Activated CD4-positive, CD25-positive, alpha-beta regulatory T cell treated with anti-CD3 and anti-CD28 coated beads, Interleukin-2, amount 50 U/mL, for 16 hours (primary cell): ENCODE measurements at places on chromosomes 1 and 21.

DNA sequence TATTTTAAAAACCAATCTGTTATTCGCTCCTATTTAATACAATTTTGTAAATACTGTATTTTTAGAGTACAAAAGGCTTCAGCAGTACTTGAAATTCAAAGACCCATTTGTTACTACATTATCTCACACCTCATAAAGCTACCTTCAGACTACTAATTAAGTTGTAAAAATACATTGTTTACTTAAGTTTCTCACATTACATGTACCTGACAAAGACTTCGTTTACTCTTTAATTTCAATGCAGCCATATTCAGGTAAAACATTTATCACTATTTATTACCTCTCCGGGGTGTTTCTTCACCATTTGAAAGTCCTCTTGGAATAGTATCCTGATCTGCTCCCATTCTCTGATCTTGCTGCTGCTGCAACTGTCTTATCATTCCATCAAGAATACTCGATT is 55.2 kb downstream of the BRWD1 start:
- no peak for DNase-seq

DNA sequence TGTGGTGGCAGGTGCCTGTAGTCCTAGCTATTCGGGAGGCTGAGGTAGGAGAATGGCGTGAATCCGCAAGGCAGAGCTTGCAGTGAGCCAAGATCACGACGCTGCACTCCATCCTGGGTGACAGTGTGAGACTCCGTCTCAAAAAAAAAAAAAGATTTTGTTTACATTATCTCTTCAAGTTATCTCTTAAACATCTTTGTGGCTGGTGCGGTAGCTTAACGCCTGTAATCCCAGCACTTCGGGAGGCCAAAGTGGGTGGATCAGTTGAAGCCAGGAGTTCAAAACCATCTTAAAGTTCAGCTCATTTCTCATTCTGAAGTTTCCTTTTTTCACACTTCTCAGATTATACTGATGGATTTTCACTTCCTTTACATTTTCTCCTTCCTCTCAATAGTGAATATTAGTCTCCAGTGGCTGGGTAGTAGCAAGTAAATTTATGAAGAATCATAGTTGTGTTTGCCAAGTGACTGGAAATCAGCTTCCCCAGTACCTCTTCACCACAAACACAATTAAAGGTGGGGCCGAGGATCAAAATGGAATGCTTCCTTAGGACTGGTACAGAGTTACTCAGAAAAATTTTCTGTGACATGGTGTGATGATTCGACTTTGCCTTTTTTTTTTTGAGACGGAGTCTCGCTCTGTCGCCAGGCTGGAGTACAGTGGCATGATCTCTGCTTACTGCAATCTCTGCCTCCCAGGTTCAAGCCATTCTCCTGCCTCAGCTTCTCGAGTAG is 13.8 kb downstream of the PIP5K1A start:
- DNase-seq: no peak

DNA sequence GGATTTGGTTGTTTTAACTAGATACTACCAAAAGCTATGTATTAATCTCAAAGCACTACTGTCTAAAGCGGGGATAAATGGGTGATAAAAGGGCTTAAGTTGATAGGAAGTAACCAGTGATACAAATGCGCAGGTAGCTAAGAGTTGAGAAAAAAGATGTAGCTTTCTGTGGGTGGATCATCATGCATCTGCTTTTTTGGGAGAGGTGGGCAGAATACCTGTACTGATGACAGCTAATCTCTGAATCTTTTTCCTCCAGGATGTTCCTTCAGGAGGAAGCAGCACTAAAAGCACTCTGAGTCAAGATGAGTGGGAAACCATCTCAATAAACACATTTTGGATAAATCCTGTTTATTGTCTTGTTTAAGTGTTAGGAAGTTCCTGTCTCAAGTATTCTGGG is 1.2 kb downstream of the RPS27 start:
- no peak for DNase-seq

DNA sequence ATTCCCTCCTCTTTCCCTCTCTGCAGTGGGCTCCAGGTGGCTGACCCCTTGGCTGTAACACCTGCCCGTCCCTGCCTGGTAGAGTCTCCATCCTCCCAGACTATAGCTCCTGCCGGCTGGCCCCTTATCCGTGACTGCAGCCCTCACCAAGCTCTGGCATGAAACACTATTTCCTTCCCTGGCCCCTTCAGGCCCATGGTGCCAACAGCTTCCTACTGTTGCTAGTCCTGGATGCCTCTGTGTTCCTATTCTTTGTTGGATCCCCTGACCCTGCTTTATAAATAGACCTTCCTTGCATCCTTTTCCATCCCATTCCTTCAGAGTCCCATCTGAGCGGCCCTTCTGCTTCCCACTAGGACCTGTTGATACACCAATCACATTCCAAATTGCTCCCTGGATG is 195.0 kb downstream of the ZNF326 start:
- no peak for DNase-seq

- DNase-seq: no peak
Measured at GRCh38 chr1:87279536-87279875, 49.2 kb upstream of the LMO4 start.
